ENCODE measurements at places on chromosomes 3 and 15.

GRCh38 chr3:36924744-36925521 is 19.9 kb downstream of the TRANK1 start:
- no peak for DNase-seq

DNA sequence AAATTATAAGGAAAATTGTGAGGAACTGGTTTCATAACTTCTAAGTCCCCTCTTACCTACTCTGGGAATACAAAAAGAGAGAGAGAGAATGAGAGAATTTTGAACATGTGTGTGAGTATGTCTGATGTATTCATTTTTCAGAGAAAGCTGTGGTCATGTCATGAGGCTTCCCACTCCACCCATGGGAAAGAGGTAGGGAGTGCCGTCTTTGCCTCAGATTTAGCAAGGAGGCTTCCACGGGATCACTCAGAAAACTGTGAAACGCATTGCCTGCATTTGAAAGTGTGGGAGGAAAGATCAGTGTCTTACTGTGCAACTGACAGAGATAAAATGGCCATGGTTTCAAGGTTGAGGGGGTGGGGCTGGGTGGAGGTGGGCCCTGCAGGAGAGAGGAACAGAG is 331.5 kb upstream of the CTNNB1 start:
- DNase-seq: no peak

DNA sequence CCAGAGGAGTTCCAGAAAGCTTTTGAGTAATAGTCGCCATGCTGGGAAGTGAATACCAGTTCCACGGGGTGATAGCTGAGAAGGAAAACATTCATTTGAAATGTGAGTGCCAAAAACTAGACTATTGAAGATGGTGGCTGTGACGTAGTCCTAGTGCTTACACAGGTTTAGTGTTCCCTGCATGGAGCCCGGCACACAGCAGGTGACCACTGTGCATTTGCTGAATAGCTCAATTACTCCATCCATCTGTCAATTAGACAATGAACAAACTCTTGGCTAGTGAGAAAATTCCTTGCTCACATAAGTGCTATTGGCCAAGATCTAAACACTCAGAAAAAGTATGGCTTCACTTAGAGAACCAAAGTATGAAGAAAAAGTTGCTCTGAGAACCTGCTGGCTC is 448.1 kb upstream of the WNT5A start:
- DNase-seq: no peak

GRCh38 chr3:179967622-179968021 is 69.1 kb downstream of the PEX5L start:
- no peak for DNase-seq

DNA sequence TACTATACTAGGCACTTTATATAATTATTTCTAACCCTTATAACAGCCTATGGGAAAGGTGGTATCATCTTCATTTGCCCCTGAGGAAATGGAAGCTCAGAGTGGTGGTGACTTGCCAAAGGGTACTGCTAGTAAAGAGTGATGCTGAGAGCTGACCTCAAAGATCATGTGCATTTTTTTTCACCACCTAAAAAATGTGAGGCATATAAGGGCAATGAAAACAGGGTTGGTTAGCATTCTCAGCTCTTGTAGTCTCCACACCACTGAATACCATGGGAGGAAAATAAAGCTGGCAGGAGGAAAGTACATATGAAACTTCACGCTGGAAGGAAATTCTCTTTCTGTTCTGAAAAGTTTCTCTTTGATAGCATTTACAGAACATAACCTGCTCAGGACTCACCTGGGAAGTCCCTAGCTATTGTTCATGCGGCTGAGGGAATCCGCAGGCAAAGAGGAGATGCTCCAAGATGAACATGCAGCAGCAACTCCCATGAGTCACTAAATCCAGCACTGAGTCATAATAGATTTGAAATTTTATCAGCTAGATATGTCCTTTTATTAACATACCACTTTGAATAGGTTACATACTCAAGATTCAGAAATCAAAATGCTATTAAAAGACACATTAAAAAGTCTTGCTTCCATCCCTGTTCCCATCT is 17.3 kb downstream of the FAIM start:
- peak; percentile 14 for DNase-seq

GRCh38 chr3:195796795-195797194 is 14.9 kb downstream of the MUC4 start:
- DNase-seq: no peak

GRCh38 chr15:100849021-100849854 is 30.4 kb upstream of the ALDH1A3 start:
- no peak for DNase-seq

DNA sequence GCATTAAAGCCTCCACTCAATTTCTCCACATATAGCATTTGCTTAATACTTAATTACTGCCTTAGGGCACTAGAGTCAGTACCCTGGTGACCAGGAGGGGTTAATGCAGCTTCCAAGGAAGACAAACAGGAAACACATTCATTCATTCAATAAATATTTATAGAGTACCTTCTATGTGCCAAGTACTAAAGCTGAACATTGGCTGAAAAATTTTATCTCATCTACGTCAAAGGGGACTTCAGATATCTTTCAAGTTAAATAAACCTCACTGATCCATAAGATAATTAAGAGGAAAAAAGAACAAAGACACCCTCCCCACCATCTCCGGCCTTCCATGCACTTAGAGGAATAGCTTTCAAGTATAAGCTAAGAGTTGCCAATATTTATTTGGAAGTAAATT is 156.9 kb upstream of the PRICKLE2 start:
- no peak for DNase-seq

- DNase-seq: no peak
Observed at GRCh38 chr15:29903785-29904464, 81.7 kb upstream of the TJP1 start.

- no peak for DNase-seq
Observed at GRCh38 chr3:47398228-47398627, 17.4 kb downstream of the PTPN23 start.

DNA sequence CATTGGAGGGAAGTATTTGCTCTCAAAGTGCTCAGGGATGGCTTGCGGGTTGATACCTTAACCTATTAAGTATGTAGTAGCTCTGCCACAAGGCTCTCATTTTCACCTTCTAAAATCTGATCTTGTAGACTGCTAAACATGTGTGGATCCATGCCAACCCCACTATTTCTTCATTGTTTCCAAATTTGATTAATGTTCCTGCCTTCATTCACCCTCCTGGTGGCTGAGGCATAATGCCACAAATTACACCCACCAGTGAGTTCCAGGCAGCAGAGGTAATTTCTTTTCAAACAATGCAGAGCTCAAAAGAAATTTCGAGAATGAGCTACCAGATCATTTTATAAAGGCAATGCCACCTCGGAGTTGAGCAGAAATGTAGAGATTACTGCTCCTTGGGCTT is 71.0 kb downstream of the EDEM1 start:
- DNase-seq: no peak

DNA sequence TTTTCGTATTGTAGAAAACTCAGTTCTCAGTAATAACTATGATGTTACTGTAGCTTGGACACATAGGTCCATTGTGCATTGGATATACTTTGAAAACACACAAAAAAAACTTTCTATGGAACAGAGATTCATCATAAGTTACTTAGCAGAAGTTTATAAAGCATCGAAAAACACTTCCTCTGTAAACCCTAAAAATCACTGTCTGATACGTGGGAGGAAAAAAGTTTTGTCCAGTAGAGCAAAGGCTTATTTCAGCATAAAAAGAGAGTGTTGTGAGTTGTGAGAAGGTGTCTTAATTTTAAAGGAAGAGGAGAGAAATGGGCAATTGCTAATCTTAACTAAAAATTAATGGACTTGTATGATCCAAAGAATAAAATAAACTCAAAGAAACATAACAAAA is 64.8 kb downstream of the OSTN start:
- no peak for DNase-seq

DNA sequence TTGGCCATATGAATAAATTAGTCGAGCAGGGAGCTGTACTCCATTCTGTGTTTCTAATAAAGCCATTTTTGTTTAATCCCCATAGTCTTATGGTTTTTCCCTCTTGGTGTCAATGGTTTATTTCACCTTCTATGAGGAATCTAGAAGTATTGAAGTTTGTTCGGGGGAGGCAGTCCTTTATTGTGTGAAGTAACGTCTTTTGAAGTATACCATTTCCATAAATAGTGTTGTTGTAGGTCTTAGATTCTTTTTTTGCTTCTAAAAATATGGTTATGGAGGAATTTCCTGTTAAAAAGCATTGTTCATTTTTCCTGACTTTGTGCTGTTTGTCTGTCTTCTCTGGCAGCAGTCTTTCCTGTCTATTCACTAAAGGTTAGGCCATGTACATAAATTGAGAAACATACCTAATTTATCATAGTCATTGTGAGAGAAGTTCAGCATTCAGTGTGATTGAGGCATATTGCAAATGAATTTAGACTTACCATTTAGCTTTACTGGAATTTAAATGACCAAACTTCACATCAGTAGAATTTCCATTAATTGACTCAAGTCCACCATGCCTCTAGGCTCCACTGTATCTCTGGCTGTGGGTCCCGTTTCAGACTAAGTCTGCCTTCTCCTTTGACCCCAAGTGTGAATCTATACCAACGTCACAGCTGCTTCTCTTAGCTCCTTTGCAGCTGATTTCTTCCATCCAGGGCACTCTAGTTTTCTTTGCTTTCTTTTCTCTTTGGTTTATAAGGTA is 37.3 kb downstream of the YEATS2 start:
- no peak for DNase-seq

DNA sequence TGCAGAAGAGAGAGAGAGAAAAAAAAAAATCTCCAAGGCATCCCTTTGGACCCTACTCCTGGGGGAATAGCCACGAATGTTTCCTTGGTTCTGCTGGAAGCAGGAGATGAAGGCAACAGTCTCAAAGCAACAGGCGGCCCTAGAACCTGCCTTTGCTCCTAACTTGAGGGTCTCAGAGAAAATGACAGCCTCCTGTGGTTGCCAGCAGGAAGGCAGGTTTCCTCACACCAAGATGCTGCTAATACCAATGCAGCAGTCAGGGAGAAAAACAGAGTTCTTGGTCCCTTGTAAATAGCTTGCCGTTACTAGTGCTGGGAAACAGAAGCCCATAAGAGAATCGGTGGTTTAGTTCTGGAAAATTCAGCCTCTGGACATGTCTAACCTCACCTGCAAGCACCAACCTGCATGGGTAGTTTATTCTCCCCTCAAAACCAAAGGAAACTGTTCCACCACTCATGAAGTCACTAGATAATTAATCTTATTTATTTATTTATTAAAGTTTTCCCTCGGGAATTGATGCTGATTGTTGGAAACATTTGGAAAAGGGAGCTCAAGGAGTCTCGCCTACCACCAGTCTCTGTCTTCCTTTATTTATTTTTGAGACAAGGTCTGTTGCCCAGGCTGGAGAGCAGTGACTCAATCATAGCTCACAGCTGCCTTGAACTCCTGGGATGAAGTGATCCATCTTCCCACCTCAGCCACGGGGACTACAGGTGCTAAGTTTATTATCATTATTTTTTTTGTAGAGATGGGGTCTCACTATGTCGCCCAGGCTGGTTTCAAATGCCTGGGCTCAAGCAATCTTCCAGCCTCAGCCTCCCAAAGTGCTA is 883 bp upstream of the FRMD4B start:
- DNase-seq: no peak

DNA sequence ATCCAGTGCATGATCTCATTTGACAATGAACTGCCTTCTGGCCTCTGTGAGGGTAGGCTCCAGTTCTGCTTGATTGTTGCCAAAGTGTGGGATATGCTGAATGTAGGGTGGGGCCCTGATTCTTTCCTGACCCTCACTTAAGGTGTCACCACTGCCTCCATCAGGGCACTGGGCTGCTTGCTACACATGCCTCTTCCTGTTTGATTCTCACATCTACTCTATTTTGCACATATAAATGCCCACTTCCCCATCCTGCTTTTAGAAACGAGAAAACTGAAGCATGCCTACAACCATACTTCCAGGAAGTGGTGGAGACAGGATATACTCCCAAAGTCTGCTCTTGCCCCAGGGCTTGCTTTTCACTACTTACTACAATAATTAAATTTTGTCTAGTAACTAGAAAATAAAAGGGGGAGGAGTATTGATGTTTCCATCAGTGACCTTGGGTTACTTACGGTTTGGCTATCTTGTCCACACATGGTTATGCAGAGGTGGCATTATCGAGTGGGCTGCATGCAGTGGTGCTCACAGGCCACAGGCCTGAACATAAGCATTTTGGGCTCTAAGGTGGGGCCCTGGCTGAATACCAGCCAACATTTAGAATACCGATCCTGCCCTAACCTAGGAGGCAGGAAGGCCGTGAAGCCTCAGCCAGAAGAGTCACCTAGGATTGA is 6.7 kb downstream of the ZDHHC3 start:
- no peak for DNase-seq

DNA sequence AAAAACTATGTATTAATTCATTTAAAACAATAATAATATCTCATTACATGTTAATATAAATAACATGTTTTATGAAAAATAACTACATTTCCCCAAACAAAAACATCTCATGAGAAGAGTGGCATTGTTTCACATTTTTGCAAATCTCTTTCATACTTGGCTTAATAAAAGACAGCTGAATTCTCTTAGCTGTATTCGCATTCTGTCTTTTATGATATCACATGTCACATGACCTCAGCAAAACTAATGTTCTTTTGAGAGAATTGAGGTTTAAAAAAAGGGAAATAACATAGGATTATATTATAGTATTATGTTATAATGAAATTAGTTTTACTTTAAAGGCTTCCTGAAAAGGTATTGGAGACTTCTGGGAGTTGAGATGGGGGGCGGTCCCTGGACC is 48.4 kb upstream of the SPPL2A start:
- DNase-seq: no peak
